ENCODE measurements at places on chromosomes 4 and X.

DNA sequence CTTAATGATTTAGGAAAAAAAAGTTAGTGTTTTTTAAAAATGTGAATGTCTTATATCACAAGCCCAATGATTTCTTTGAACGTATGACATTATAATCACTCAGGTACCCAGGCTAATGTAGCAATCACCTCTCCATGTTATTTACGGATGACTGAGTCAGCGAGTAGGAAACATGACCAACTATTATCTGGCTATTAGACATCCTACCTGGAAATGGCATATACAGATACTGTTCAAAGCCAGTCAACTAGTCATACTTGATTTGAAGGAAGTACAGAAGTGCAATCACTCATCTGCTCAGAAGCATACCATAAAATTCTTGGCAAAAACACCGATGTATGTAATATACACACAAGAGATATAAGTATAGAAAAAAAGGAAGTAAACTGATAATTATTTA, 732.5 kb downstream of the ARAP2 start:
- no peak for DNase-seq

DNA sequence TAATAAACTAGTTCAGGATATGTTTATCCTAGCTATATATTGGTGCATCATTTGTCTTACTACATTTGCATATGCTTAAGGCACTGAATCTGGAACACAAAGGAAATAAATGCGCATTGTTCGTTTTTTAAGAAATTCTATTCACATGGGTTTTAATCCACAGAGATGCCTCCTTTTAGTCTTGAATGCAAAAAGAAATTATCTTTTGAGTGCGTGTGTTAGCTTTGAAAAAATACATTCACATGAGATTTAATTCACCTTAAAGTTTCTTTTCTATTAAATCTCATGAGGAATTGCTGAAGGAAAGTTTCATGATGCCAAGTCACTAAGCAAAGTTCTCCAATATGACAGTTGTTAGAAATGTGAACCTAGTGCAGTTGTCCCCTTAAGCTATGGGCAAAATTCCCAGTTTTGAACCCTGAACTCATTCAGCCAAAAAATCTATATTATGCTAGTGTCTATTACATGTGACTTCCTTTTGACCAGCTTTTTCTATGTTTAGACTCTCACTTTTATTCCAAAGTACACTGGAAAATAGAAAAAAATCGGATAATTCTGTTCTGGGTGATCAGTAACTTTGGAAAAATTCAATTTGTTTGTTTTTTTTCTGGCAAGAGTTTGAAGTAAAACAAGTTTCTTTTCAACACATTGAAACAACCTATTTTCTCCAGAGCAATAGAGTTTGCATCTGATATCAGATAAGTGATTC, 426.2 kb upstream of the MAGEB2 start:
- DNase-seq = no peak

- DNase-seq = no peak
These were observed 776 bp downstream of the CEP44 start for GRCh38 chr4:174284487-174284886.

GRCh38 chrX:2609431-2610238, 81.5 kb upstream of the CD99 start:
- DNase-seq = no peak

- no peak for DNase-seq
These were observed 154.1 kb upstream of the PPP3CA start for GRCh38 chr4:101501421-101501820.

GRCh38 chrX:102832661-102833060, 104.4 kb upstream of the RAB40AL start:
- DNase-seq = no peak

Measured in GM12865 (cell line).